ENCODE measurements at places on chromosomes 2 and 18.

DNA sequence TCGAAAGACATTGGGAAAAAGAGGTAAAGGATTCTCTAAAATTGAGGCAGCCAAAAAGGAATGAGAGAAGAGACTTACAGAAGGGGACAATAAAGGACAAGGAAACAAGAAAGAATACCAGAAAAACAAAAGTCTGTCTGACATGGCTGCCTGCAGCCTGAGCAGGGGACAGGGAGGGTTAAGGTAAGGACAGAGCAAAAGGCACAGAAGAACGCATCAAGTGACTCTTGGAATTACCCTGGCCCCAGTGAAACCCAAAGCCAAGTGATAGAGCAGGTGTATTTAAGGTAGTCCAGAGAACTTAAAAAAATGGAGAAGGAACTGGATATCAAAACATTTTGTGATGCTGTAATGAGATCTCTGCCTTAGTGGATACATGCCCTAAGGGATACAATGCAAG, 47.1 kb upstream of the XIRP2 start:
- no peak for DNase-seq

- no peak for DNase-seq
Observed at GRCh38 chr2:218811382-218811781, 20.2 kb downstream of the PRKAG3 start.

DNA sequence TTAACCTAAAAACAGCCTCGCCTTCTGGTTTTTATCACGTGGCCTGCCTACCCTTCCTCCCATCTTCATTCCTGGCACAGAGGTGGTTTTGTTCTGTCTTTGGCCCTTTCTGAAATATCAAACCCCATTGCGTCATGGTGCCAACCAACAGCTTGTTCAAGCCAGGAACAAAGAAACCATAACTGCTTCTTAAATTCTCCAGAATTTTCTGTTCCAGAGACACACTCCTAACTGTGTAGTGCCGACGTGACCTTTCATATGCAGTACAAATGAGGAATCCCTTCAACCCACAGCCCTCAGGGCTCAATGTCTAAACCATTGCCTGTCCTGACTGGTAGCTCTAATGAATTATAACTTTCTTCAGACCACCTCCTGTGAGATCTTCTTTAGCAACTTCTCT, 82.2 kb upstream of the TNP1 start:
- no peak for DNase-seq

GRCh38 chr2:138470941-138471340, 30.6 kb upstream of the SPOPL start:
- DNase-seq, result no peak

- no peak for DNase-seq
Observed at GRCh38 chr2:41828052-41828643, 219.7 kb upstream of the PKDCC start.

- no peak for DNase-seq
Observed at GRCh38 chr2:99858951-99859596, 283.3 kb downstream of the AFF3 start.

Data from CD4-positive, alpha-beta T cell treated with Interleukin-4 for 4 hours (primary cell).